ENCODE measurements at places on chromosomes 3 and 15. TPM values are rescaled to one million over a fixed set of nuclear protein-coding genes. Genes with fewer than 3 reads are reported as not detected.

- DNase-seq: no peak
Observed at GRCh38 chr15:93221759-93222158, 132.7 kb upstream of the RGMA start.

DNA sequence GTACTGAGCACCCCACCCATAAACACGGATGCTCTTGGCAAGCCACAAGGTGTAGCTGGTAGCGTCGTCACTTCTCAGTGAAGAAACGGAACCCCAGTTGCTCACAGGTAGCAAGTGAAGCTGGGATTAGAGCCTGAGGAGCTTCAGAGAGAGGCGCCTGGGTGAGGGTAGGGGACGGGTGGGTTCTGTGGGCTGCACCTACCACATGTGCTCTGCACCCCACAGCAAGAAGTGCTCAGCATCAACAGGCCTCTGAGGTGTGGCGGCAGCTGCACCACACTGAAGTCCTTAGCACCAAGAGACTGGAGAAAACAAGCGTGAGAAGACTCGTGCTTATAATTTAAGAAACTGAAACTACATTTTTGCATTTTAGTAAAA is 9.8 kb downstream of the MAP6D1 start:
- peak; percentile 33 for DNase-seq

- DNase-seq: no peak
Observed at GRCh38 chr15:62972814-62973213, 69.7 kb upstream of the TPM1 start.

GRCh38 chr3:157103860-157104259 is 56.1 kb downstream of the CCNL1 start:
- no peak for DNase-seq

DNA sequence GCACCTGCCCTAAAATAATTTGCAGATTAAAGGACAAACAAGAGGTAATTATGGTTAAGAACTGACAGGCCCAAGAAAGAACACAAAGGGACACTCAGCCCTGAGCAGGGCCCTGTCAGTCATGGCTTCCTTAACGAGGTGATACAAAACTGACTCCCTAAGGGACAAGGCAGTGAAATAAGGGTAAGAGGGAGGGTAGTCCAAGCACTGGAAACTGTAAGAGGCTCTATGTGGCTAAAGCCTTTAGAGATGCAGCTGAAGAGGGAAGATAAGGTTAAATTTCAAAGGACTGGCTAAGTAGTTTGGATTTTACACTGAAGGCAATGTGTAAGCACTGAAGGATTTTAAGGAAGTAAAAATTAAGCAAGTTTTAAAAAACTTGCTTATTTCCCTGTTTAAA is 3.9 kb downstream of the ATR start:
- no peak for DNase-seq

GRCh38 chr15:76480267-76480666 is 143.7 kb downstream of the ISL2 start:
- no peak for DNase-seq

DNA sequence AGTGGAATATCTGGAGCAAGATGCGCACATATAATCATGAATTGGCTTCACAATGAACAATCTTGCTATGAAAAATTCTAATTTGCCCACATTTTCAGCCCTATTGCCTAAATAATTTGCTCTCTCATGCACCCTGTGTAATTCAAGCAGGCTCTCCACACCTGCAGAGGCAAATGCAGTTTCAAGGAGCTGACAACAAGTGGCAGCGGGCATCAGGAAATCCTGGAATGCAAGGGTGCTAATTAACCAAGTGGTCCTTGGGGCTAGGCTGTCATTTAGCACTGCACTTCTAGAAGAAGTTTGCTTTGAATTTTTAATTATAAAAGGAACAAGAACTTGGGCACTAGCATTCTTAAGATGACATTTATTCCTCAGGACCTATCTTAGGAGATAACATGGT is 56.3 kb upstream of the ICE2 start:
- DNase-seq: no peak

GRCh38 chr3:184561913-184562877 is 610 bp downstream of the EPHB3 start:
- peak; percentile 32 for DNase-seq

DNA sequence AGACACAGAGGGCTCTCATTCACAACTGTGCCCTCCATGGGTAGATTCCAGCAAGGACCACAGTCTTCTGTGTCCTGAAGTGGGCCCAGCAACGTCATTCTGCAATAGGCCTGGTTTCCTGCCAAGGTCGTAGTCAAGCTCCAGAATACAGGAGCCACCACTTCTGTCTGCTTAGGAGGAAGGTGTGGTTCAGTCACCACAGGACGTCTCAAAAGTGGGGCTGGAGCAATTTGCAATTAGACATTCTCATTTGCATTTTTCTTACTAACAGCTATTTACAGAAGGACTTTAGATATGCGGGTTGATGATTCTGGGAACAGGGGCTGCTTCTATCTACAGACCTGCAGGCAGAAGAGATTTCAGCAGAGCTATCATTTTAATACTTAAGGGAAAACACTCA is 58.7 kb upstream of the MYRIP start:
- no peak for DNase-seq

DNA sequence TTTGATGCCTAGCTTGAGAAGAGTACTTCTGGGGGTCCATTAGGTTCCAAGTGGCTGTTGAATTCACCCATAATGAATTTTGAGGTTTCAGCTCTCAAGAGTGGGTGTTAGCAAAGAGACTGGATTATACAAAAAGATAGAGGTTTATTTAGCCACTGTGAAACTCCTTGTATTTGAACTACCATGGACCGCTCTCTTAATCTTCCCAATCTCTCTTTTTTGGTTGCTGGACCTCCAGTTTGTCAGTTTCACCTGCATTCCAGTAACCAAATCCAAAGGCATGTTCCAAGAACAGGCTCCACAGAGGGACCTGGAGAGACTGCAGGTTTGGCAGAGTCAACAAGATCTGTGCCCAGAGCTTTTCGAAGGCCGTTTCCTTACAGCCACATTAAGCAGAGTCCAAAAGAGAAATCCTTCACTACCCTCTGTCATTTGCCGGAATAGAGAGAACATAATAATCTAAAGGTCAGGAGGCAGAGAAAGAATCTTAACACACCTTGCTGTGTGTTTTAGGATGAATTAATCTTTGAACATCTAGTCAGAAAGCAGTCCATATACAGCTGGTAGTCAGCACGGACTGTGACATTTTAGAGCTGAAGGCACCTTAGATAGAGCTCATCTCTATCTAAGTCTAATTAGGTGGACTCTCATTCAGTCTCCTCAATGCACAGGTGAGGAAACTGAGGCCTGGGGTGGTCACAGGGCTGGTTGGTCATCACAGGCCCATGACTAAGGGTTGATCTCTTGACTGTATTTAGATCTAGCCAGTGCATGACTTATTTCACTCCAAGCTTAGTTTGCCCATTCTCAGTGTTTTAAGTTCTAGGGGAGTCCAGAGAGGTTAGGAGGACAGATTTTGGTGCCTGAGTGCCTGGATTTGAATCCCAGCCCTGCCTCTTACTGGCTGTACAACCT is 1.3 kb downstream of the ABHD2 start:
- no peak for DNase-seq

CCDC39 gene
- 1.1 TPM for total RNA-seq

HHLA2 gene
- total RNA-seq: 0.44 TPM

SCG3 gene
- total RNA-seq: not detected

CTXND1 gene
- total RNA-seq: not detected

All from naive thymus-derived CD8-positive, alpha-beta T cell (primary cell).